ENCODE measurements at places on chromosomes 7 and 10.

DNA sequence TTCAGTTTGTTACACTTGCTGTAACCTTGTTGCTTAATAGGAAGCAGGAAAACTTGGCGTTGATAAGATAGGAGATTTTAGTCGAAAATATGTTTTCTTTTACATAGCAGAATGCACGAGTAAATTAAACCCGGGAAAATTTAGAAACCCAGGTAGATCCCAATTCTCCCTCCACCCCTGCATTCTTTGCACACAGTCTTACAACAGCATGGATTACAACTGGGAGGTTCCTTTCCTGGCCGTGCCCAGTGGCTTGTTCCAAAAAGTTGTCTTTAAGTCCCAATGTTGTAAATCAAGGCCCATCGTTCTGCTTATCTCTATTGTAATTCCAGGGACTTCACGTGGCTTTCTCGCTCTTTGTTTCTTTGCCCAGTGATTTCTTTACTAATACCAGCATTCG lies 1.1 kb upstream of the DPY19L1 start:
- no peak for DNase-seq

- DNase-seq = no peak
Measured at GRCh38 chr10:23253780-23254179, 61.7 kb downstream of the PTF1A start.

GRCh38 chr10:74189999-74190421 lies 39.0 kb downstream of the ADK start:
- no peak for DNase-seq

DNA sequence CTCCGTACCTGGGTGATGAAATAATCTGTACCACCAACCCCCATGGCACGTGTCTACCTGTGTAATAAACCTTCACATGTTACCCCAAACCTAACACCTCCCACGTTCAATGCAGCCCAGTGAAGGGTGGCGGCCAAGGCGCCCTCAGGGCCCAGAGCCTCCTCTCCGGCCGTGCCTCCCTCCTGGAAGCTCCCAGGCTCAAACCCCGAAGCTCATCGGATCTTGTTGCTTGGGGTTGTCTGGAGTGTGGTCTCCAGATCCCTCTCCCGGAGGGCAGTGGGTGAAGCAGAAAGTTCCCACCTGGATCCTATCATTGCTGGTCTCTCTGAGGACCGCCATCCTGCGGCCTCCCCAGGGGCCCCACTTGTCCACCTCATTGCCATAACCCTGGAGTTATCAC lies 9.4 kb upstream of the KNDC1 start:
- DNase-seq = no peak

DNA sequence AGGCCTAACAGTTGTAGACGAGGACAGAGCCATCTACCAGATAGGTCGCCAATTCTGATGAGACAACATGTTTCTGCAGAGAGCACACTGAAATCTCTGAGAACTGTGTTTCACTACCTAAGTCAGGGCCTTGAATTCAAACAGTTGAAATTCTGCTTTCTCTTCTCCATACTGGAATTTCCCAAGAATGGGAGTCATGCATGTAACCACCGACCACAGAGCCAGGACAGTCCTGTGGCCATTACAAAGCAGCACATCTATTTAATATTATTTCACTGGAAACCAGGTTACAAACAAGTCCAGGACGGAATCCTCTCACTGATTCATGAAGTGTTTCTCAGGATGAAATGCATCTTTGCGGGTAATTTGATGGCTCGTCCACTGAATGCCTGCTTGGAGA lies 62.0 kb upstream of the ST8SIA6 start:
- DNase-seq = no peak

Data from stimulated activated CD8-positive, alpha-beta memory T cell treated with anti-CD3 and anti-CD28 coated beads, Interleukin-4, amount 100 ng/mL, for 4 hours (primary cell).